ENCODE measurements at places on chromosomes 1 and 21.
A peak's percentile ranks its signal among the peaks of the same experiment; 100 is the strongest.

- DNase-seq = no peak
These were observed 33.1 kb upstream of the NPL start for GRCh38 chr1:182756423-182756822.

- DNase-seq = no peak
These were observed 41.2 kb downstream of the DMAP1 start for GRCh38 chr1:44254392-44254910.

DNA sequence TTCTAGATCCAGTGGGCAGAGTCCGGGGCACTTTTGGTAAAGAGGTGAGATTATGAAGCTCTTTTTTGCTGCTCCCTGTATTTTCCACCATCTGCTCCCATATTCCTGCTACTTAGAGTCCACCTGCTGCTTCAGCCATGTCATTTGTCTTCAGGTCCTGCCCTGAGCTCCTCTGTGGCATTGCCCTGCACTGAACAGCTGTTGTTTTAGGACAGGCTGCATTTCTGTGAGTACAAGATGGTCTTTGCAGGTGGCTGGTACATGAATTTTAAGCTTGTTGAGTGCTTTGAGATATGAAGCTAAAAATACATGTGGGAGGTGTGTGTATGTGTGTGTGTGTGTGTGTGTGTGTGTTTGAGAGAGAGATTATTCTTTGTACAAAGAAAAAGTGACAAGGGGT is 21.9 kb downstream of the MT1HL1 start:
- no peak for DNase-seq

GRCh38 chr1:15944308-15945010 is 31.4 kb downstream of the ZBTB17 start:
- DNase-seq = no peak

GRCh38 chr1:59549066-59549837 is 252.4 kb downstream of the FGGY start:
- no peak for DNase-seq

DNA sequence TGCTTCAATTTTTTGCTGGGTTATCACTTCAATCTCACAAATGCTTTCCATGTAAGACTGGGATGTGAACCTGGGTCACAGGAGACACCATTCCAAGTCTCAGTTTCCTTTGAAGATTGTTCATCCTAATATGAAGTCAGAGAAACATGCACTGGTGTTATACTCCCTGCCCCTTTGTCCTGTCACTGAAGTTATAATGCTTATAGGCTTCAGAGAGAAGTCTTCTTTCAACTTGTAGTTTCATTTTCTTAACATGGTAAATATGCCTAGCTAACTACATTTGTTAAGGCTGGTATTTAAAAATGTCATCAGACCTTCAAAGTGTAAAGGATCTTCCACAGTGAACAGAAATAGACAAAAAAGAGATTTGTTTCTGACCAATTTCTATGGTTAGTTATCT is 1195.9 kb downstream of the MRPL39 start:
- DNase-seq = no peak

DNA sequence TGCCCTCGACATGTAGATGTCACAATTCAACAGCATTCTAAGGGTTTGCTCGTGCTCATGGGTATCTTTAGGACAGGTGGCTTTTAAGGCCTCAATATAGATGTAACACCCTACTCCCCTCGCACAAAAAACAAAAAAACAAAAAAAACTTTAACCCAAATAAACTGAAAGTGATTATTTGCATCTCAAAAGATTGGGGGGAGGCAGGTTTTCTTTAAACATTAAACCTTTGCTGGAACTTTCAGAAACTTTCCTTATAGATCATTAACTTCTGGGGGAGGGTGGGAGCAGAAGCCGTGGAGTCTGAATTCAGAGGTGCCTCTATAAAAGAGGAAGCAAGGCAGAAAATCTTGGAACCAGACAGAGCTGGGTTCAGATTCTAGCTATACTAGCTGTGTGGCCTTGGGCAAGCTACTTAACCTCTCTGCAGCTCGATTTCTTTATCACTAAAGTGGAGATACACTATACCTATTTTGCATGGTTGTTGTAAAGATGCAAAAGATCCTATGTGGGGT is 3.2 kb upstream of the KIAA1614 start:
- no peak for DNase-seq

DNA sequence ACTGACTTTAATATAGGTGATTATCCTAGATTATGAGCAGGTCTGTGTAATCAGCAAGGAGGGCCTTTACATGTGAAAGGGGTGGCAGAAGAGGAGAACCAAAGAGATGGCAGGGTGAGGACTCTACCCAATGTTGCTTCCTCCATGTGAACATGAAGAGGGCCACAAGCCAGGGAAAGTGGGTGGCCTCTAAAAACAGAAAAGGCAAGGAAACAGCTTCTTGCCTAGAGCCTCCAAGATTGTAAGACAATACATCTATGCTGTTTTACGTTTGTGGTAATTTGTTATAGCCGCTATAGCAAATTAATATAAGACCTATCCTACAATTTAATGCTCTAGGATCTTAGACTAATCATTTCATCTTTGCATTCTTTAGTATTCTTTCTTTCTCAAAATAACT is 85.5 kb downstream of the PLPP3 start:
- no peak for DNase-seq

DNA sequence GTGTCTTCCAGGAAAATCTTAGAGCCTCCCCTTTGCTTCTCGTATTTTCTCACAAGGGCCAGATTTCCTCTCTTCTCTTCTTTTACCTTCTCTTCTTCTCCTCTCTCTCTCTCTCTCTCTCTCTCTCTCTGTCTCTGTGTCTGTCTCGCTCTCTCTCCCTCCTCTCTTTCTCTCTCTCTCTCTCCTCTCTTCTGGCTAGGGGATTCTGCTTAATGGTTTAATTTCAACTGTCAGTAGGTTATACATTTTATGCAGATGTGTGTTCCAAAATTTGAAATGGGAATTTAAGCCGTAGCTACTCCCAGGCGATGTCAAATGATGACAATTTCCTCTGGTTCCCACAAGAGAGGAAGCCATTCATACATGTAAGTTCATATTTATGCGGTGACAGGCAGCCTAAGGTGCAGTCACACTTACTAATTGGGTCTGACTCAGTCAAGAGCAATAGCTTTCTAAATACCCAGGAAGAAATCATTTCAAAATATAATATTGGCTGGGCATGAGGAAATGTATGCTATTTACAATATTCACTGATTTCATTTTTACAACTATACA is 1.4 kb downstream of the DSCAM start:
- DNase-seq = no peak

DNA sequence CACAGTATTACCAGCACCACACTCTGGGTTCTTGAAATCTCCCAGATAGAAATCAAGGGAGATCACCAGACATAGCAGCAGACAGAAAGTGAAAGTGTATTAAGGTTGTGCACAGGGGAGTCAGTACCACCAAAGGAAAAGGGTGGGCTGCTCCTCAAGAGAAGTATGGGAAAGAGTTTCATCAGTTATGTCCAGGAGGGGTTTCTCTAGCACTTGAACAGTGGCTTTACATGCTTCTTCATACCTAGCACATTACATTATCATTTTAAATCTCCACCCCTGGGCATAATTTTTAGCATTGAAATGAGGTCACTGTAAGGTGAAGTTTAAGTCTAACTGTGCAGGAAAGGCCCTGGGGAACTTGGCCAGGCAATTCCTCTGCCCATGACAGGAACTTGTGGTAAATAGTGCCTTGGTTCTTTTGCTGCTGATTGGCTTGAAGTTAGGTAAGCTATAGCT is 601.0 kb downstream of the NUF2 start:
- no peak for DNase-seq

- no peak for DNase-seq
These were observed 159.6 kb upstream of the COA6 start for GRCh38 chr1:234213658-234214128.

DNA sequence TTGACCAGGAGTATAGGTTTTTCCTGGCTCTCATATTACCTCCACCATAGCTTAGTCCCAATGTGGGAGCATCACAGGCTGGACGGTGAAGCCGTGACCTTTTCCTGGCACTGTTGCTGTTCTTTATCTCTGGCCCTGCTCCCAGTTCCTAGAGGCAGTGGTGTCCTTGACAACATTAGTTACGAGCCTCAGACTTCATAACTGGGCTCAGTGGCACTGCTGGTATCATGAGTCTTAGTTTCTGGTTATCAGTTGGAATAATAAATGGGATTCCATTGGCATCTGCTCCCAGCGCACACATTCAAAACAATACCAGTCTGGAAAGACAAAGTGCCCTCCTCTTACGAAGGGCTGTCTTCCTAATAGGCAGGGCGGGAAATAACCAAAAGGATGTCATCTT is 8.0 kb downstream of the RNPEP start:
- DNase-seq = no peak

- no peak for DNase-seq
These were observed 53.6 kb downstream of the RHBG start for GRCh38 chr1:156422602-156423091.

GRCh38 chr1:67668660-67669059 is 16.3 kb upstream of the GADD45A start:
- no peak for DNase-seq

DNA sequence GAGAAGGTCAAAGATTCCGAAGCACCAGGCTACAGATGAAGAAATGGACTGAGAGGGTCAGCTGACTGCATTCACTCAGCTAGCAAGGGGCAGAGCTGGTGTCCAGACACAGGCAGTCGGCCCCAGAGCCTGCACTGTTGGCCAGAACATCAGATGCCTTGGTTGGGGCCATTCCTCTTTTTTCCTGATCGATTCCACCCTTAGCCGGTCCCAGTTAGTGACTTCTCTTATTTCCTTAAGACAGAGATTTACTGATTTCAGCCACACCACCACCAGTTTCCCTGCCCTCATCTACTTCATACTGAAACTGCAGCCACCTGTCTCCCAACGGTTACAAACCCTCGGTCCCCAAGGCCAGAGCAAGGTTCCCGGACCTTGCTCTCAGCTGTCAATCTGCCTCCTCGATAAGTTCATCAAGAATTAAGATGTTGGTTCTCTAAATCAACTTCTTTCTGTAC is 11.5 kb downstream of the CD58 start:
- no peak for DNase-seq

DNA sequence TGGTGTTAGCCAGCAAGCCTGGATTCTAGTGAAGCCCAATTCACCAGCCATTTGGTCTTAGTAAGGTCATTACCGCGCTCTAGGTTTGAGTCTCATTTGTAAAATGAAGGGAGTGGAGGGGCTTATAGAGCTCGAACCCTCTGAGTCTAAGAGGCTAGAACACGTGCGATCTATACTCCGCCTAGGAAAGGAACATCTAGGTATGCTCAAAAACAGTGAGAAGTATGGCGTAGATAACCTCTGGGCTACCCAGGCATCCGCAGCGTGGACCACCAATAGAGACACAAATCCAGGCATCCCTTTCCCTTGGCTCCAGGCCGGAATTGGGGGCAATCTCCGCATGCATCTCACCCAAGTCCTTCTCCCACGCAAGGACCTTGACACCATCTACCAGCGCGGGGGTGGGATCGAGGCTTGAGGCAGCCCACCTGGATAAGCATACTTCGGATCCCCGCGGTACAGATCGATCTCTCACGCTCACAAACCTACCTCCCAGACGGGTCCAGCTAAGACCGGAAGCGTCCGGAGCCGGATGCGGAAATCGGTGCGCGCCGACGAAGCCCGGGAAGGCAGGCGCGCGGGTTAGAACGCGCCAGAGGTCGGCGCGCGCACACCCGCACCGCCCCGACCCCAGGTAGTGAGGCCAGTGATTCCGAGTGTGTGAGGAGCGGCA is at the start of gene METTL25B:
Gene METTL25B (plus strand): TSS at position 544 of the 673 bp plus-strand sequence. CDS start 636 bp downstream, outside the sequence.
- DNase-seq = peak; percentile 92

DNA sequence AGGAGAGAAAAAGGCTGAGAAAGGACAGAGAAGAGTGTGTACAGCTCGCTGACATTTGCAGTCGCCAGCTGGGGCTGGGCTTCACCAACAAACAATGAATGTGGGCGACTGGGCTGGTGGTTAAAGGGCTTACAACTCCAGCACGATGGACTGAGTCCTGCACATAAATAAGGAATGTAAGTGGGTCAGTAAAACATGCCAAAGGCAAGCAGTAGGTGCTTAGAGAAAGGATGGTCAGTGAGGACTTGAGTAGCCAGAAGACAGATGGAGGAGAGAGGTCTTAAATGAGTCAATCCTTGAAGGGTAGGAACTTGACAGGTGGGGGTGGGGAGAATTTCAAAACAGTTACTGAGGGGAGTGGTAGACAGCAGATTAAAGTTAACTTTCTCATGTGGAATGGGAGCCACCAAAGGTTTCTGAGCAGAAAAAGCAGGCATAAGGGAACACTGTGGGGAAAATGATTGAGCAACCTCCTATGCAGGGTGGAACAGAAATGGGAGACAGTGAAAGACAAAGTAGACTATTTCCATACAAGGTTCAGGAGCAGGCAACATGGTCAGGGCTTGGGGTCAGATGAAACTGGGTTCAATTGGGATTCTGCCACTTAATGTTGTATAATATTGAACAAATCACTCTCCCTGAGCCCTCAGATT is 37.4 kb downstream of the GADD45A start:
- DNase-seq = no peak

DNA sequence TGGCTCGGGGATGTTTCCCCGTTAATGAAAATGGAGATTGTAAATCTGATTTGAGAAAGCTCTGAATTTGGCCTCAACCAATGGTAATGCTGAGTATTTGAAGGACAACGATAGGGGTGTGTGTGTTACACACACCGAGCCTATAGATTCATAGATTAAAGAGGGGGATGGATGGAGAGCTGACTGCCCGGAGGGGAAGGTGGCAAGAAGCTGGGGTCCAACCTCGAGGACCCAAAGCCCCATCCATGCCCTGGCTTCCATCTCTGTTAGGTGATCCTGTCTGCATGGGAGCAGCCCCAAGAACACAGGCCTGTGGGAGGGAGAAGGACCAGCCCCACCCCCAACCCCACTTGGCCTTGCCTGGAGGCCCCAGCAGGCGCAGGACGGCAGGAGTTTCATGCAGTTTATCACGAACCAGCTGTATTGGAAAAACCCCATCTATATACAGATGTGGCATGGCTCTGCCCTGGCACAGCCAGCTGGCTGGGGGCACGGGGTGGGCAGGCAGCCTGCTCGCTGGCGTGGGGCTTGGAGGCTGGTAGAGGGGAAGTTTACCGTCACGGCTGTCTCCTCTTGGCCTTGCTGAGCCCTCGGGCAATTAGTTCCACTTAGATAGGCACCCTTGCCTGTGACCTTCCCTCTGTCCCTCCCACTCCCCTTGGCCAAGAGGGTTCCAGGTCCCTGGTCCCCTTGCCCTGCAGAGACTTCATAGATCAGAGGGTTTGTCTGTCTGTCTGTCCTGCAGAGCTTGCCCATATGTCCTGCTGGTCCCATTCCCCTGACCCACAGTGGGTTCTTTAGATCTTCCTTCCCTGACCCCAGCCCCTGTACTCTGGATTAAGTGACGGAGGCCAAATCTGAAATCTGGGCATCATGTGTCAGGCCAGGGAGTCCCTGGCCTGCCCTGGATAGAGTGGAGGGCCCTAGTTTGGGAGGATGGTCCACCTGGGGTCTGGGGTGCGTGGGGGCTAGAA is 3.0 kb downstream of the HSPB7 start:
- DNase-seq = no peak

DNA sequence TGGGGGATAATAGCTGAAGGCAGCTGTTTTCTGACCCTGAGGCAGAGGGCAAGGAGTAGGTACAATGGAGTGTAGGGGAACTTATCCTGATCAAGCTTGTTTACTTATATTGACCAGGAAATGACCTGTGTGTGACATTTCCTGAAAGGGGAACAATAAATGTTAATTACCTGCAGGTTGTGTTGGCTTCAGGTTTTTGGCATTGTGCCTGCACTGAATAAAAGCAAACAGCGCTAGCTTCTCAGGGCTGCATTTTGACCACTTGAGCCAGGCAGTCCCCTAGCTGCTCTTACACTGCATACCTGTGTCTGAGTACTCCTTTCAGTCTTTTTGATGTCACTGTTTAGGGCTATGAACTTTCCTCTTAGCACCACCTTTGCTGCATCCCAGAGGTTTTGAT is 40.6 kb downstream of the DRAM2 start:
- no peak for DNase-seq

GRCh38 chr1:32716312-32717148 is 14.0 kb upstream of the SYNC start:
- peak; percentile 82 for DNase-seq

Data from ecto neural progenitor cell (in vitro differentiated cells).